Right cardiac atrium (tissue), 5 donors: ENCODE measurements at places on chromosomes 3 and 15. TPM values are rescaled to one million over a fixed set of nuclear protein-coding genes. Genes with fewer than 3 reads are reported as not detected.

GOLGA6L9 gene
- 1.5 TPM for total RNA-seq

LCMT2 gene
- 9.2 TPM for total RNA-seq

OSBPL10 gene
- 5.9 TPM for total RNA-seq

IQCF5 gene
- total RNA-seq, result not detected

SPATA12 gene
- total RNA-seq, result not detected
